Vagina (tissue), 2 donors: ENCODE measurements at places on chromosomes 4 and X. TPM values are rescaled to one million over a fixed set of nuclear protein-coding genes. Genes with fewer than 3 reads are reported as not detected.

The EMCN gene
- total RNA-seq: 20.1 TPM

- no peaks in the 10 kb centered on the region for H3K36me3 ChIP-seq
- H3K4me1 ChIP-seq: no peaks in the 10 kb centered on the region
- no peak overlapping the region for H3K27ac ChIP-seq
- no peak for DNase-seq
These were observed 1161.4 kb upstream of the PCDH7 start for GRCh38 chr4:29558789-29559188.

DNA sequence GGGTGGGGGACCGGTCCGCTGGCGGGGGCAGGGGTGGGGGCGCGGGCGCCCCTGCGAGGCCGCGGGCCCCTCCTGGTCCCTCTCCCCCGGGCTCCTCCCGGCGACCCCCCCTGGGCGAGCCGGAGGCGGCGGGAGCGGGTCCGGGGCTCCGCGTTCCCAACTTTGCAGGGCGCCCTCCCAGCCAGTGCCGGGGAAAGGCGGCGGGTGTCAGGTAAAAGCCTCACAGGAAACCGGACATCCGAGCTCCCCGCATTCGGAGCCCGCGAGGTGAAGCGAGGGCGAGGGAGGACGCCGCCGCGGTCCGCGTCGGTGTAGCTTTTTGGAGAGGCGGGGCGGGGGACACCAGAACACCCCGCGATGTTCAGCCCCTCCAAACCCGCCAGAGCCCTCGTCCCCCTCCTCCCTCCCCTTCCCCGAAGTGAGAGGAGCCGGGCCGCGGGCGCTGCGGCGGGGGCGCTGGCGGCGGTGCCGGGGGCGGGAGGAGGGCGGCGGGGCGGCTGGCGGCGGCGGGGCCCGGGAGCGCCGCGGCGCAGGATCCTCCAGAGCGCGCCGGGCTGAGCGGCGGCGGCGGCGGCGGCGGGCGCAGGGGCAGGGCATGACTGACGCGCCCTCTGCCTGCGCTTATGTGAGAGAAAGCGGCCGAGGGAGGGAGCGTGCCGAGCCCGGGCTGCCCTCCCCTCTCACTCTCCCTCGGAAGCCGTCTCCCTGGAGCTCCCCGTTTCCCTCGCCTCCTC is at the start of gene VEGFC:
Gene VEGFC (minus strand): TSS at position 597 of the 734 bp plus-strand sequence. CDS start 611 bp downstream, outside the sequence.
- no peaks in the 10 kb centered on the region for H3K36me3 ChIP-seq
- peaks cover 8% of the 10 kb centered on the region for H3K4me1 ChIP-seq
- no peaks in the 10 kb centered on the region for H3K27me3 ChIP-seq
- H3K27ac ChIP-seq: peak within 1 kb of the TSS; percentile 79
- DNase-seq: no peak

DNA sequence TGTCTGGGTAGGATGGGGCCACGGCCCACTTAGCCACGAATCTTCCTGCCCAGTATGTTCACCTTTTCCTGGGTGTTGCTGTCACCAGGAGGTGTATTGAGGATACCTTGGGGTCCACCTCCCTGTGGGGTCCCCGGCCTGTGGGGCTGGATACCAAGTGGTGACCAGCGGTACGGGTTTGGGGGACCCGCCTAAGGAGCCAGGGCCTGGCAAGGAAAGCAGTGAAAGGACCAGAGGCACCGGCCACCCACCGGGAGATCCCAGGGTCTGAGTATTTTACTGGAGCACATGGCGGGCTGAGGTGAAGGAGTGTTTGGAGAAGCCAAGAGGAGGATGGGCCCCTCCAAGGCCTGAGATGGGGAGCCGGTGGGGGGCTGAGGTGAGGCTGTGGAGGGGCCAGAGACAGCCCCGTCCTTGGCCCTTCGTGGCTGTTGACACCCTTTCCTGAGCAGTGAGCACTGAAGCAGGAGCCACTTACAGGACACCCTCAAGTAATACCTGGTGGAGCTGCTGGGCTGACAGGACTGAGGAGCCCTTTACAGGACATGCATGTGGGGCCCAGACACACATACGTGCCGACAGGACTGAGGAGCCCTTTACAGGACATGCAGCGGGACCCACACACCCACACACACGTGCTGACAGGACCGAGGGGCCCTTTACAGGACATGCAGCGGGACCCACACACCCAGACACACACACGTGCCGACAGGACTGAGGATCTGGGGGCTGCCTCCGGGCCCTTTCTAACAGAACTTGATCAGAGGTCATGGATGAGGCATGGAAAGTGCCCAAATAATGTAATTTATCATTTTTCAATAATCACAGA is 38.4 kb downstream of the TMEM271 start:
- no peak overlapping the region for H3K4me3 ChIP-seq
- DNase-seq: peak; percentile 84
- no peak overlapping the region for H3K27ac ChIP-seq
- H3K27me3 ChIP-seq: no peaks in the 10 kb centered on the region
- H3K36me3 ChIP-seq: no peaks in the 10 kb centered on the region

The FGD1 gene
- total RNA-seq: 8.1 TPM

The USP26 gene
- not detected for total RNA-seq

The CXCL8 gene
- 0.49 TPM for total RNA-seq

The ADH6 gene
- not detected for total RNA-seq

The RPGR gene
- total RNA-seq: 15.0 TPM

DNA sequence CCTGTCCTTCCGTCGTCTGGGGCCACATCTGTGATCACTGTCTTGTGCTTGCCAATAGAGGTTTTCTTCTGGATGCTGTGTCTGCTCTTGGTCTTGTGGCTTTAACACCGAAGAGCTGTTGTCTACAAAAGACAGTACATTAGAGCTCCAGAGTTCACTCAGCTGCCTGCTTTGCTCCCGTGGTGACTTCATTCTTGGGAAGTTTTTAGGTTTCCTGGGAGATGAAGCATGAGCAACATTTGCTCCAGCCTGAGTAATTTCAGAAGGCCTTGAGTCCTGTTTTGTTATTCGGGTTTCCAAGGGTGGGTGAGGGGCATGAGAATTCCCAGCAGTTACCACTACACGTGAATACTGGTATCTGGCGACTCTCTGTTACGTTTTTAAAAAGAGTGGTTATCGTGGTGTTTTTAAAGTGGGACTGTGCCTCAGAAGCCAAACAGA is 189.2 kb downstream of the SHROOM3 start:
- no peaks in the 10 kb centered on the region for H3K36me3 ChIP-seq
- DNase-seq: no peak
- peaks cover 31% of the 10 kb centered on the region for H3K4me1 ChIP-seq
- H3K27ac ChIP-seq: peak overlapping the region; percentile 20

DNA sequence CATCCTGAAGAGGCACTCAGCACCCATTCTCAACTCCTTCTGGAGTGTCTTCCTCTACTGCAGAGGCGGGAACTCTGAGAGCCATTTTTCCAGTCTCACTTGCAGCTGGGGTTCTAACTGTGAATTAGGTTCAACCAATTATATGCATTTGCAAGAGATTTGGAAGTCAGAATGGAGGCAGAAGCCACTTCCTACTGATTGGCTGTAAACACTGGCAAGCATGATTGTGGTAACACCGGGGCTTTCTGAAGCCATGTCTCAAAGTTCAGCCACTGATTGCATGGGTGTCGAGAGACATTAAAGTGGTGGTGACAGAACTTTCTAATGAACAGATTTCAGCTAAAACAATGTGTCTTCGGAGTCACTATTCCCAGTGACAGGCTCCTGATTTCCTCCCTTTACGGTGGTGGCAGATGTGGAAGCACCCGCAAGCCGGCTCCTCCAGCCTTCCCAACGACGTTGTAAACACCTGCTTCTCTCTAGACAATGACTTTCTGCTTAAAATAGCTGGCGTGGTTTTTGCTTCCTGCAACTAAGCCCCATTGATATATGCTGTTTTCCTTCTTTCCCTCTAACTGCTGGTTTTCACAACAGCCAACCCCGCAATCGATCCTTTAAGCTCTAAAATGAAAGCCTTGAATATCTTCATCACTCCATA is 92.0 kb downstream of the IRF2 start:
- H3K27ac ChIP-seq: peak overlapping the region; percentile 81
- H3K4me3 ChIP-seq: no peak overlapping the region
- H3K36me3 ChIP-seq: no peaks in the 10 kb centered on the region
- H3K4me1 ChIP-seq: peaks cover 50% of the 10 kb centered on the region
- no peak for DNase-seq

The SCFD2 gene
- total RNA-seq: 33.1 TPM

GRCh38 chr4:126937342-126937741 is 695.4 kb upstream of the INTU start:
- H3K27ac ChIP-seq: no peak overlapping the region
- DNase-seq: no peak
- no peaks in the 10 kb centered on the region for H3K4me1 ChIP-seq
- no peak overlapping the region for H3K4me3 ChIP-seq

DNA sequence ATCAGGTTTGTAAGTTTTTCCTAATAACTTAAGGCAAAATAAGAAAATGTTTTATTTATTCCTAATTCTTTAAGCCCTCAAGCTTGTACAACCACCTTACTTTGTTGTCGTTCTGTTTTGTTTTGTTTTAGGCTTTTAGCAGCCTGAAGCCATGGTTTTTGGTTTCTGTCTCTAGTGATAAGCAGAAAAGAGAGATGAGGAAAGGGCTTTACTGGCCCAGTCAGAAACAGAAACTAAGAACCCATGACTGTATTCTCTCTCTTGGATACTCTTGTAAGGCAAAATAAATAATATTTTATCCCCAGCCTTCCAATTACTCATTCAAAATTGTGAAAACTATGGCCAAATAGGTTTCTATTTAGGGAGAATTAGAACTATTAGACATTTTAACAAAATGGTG is 29.4 kb downstream of the TBC1D19 start:
- no peaks in the 10 kb centered on the region for H3K4me1 ChIP-seq
- H3K36me3 ChIP-seq: no peaks in the 10 kb centered on the region
- no peak overlapping the region for H3K4me3 ChIP-seq
- no peaks in the 10 kb centered on the region for H3K27me3 ChIP-seq
- H3K27ac ChIP-seq: no peak overlapping the region

DNA sequence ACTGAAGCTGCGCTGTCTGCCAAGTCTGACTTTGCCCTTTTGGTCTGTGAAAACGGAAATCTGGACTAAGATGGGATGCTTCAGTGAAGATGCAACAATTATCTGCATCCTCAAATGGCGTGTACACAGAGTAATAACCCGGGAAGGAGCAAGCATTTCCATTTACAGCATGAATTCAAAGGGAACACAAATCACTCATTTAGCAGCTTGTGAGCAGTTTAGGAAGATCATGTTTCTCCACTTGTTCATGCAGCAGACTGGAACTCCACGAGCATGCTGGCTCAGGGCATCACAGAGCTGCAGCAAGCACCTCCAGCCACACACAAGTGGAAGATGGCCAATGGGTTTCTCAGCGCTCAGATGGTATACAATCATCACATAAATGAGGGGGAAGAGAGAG is 175.5 kb downstream of the NLGN4X start:
- H3K27ac ChIP-seq: no peak overlapping the region
- H3K27me3 ChIP-seq: no peaks in the 10 kb centered on the region
- no peaks in the 10 kb centered on the region for H3K36me3 ChIP-seq
- H3K4me3 ChIP-seq: no peak overlapping the region
- DNase-seq: no peak

The PACRGL gene
- 53.8 TPM for total RNA-seq

The MUC7 gene
- total RNA-seq: not detected

DNA sequence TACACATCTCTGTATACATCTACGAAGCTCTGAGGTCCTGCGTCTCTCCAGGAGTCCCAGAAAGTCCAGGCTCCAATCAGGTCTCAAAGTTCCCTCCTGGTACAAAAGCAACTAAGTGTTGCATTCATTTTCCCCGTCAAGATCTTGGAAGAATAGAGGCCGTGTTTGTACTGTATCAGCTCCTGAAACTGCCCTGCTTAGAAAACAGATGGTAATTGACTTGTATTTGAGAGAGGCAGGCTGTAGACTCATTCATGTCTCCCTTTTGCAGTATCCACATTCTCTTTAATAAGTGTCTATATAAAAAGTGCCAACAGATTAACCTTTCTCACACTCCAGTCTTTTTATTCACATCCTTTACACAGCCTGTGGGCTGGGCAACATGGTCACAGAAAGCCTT is 91.7 kb downstream of the HPGD start:
- no peaks in the 10 kb centered on the region for H3K4me1 ChIP-seq
- no peaks in the 10 kb centered on the region for H3K36me3 ChIP-seq
- no peak for DNase-seq
- no peak overlapping the region for H3K27ac ChIP-seq
- H3K27me3 ChIP-seq: no peaks in the 10 kb centered on the region

GRCh38 chrX:109498434-109498833 is 16.5 kb upstream of the GUCY2F start:
- DNase-seq: no peak
- no peaks in the 10 kb centered on the region for H3K4me1 ChIP-seq
- H3K36me3 ChIP-seq: no peaks in the 10 kb centered on the region
- no peak overlapping the region for H3K4me3 ChIP-seq
- no peak overlapping the region for H3K27ac ChIP-seq

DNA sequence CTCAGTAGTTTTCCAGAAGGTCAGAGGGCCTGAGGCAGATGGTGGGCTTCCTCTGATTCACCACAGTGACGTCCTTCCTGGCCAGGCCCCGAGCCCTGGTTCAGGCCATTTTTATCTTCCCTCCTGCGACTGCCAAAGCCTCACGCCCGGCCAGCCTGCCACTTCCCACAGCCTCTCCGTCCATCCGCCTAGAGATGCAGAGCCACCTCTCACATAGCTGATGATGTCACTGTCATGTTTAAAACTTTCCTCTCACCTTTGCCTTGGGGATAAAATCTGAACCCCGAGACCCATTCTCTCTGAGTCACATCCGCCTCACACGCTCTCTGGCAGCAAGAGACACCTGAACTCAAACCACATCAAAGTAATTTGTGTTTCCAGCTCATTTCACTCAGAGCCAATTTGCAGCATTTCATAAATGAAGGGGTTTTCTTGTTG is 175.3 kb downstream of the QDPR start:
- H3K27me3 ChIP-seq: no peaks in the 10 kb centered on the region
- no peak overlapping the region for H3K27ac ChIP-seq
- no peaks in the 10 kb centered on the region for H3K4me1 ChIP-seq
- H3K4me3 ChIP-seq: no peak overlapping the region

DNA sequence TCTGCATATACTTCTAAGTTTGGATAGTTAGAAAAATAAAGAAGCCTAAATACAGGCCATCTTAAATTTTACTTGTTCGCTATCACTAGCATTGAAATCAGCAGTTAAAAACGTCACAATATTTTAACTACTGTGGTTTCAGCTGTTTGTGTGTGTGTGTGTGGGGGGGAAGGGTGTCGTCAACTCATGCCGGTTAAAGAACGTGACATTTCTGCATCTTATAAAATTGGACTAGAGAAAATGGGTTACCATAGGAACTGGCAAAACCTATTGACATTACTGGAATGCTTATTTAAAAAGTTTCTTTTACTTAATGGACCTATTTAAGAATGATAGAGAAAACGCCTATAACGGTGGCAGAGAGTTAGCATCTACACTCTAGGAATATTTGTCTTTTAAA is 1.2 kb upstream of the CNKSR2 start:
- H3K4me3 ChIP-seq: no peak overlapping the region
- no peaks in the 10 kb centered on the region for H3K36me3 ChIP-seq
- DNase-seq: no peak
- no peak overlapping the region for H3K27ac ChIP-seq

GRCh38 chr4:11720292-11720691 is 291.6 kb upstream of the HS3ST1 start:
- no peaks in the 10 kb centered on the region for H3K27me3 ChIP-seq
- no peaks in the 10 kb centered on the region for H3K36me3 ChIP-seq
- no peak for DNase-seq
- H3K27ac ChIP-seq: no peak overlapping the region

The MGARP gene
- 2.2 TPM for total RNA-seq
